Lung (tissue), 17 donors: ENCODE measurements at places on chromosomes 16 and 17.

DNA sequence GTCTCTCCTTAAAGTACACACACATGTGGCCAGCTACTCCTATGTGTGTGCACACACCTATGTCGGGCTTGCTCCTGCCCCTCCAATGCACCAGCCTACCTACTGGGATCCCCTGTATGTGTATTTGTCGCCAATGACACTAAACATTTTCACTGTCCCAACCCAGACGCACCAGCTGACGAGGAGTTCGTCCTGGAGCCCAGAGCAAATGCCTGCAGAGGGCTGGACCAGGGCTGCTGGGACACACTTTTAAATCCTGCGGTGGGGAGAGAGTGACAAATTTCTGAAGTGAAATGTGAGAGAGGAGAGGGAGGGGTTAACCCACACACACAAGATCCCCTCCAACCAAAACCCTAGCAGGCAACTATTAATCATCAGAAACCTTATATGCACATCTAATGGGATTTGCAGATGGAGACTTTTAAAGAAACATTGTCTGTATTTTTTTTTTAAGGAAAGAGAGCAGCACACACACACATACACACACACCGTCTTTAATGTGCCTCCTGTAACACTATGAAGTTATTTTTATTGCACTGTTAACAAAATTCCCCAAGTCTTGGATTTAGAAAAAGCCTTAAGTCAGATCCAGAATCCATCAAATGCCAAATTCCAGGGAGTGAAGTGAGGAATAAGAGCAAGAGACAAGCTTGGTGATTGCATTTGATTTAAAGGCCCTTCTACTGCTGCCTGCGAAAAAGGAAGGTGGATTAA lies at the start of gene MEOX1:
Gene MEOX1 (minus strand): TSS at position 224 of the 714 bp plus-strand sequence. CDS start 388 bp downstream, outside the sequence.
- peak; percentile 85 for DNase-seq

- DNase-seq, result no peak
Observed at GRCh38 chr17:42803074-42803883, 4.6 kb downstream of the CNTD1 start.

DNA sequence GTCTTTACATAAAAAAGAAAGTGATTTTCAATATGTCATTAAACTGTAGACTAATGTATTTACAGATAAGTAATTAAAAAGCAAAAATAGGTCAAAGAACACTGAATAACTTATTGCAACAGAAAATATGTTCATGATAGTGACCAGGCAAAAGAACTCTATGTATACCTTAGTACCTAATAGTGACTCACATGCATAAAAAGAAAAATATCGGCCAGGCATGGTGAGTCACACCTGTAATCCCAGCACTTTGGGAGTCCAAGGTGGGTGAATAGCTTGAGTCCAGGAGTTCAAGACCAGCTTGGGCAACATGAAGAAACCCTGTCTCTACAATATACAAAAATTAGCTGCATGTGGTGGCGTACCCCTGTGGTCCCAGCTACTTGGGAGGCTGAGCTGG lies 33.0 kb upstream of the TOM1L1 start:
- no peak for DNase-seq

GRCh38 chr17:72068643-72069042 lies 52.2 kb upstream of the SOX9 start:
- no peak for DNase-seq

DNA sequence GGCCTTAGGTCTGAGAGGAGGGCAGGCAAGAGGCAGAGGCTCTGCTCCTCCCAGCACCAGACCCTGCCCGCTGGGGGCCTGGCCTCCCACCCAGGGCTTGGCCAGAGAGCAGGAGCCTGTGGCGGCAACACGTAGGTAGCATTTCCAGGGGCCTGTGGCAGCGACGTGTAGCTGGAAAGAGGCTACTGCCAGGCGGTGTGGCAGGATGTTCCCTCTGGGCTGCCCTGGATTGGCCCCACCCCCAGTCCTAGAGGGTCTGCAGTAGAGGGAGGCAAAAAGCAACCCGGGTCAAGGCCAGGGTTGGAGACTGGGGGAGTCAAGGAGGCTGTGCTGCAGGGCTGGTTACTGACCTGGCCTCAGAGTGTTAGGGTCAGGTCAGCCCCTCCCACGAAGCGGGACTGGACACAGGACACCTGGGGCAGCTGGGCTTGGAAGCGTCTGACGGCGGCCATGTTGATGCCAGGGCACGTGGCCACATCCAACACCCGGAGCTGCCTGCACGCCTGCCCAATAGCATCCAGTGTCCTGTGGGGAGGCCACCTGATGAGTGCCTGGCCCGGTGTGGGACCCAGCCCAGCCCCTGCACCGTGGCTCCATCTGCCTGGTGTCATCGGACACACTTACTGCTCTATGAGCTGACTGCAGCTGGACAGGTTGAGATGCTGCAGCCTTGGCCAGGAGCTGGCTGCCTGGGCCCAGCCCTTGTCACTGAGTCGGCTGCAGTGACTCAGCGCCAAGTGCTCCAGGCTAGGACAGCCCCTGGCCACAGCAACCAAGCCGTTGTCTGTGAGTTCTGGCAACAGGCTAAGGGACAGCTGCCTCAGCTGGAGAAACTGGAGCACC lies 8.5 kb downstream of the ELMO3 start:
- DNase-seq, result no peak

- DNase-seq, result no peak
Observed at GRCh38 chr16:19737306-19738038, 19.4 kb downstream of the IQCK start.
